Spinal cord (tissue), 10 donors: ENCODE measurements at places on chromosomes 2 and 18.

DNA sequence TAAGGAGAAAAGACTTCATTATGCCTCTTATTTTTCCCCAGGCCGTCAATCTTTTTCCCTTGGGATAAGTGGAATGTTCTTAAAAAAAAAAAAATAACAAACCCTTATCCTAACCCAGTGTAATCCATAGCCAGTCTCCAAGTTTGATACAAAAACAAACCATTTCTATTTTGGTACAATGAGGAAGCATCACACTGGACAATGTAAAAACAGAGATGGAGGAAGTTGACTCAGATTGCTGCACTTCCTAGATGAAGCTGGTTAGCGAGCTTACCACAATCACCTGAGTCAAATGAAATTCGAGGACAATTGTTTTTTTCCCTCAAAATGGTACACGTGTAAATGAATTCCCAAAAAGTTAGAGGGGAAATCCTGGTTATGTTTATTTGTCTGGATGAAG lies 259.7 kb downstream of the TCF4 start:
- no peak for DNase-seq

DNA sequence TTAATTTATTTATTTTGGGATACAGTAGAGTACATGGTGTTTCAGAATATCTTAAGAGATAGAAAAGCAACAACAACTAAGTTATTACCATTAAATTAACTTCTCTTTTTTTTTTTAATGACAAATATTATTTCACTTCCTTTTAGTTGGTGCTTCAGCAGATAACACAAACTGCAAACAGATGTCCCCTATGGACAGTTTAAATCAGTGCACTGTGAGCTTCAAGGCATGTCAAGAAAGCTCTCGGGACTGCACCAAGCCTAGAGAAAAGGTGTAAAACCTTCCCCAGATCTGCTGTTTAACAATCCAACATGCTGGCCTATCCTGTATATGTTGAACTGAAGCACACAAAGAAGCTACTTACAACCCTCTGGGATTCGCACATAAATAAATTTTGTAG lies 122.7 kb downstream of the TCF4 start:
- no peak for DNase-seq

GRCh38 chr2:12704378-12704777 lies 12.4 kb upstream of the TRIB2 start:
- peak; percentile 38 for DNase-seq

DNA sequence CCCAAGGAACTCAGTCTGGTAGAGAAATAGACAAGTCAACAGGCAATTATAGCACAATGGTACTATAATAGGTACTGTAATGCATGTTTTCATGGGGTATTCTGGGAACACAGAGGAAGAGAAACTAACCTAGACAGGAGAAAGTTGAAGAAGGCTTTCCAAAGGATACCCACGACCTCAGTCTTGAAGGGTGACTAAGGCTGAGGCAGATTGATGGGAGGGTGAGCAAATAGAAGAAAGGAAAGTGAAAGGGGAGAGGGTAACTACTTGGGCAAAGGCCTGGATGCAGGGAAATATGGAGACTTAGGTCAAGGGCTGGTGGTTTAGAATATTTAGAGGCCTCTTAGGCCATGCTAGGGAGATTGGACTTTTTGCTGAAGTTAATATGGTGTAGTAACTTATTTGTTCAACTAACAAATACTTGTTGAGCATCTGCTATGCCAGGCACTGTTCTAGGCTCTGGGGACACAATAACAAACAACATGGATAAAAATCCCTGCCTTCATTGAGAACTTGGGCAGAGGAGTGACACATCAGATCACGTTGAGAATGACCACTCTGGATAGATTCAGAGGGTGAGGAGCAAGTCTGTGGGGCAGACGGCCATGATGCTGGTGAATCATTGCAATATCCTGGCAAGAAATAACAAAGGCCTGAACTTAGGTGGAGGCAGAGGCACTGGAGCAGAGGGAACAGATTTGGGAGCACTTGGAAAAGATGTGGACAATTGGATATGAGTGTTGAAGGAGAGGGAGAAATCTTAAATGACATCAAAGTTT lies 56.4 kb downstream of the PLB1 start:
- DNase-seq = no peak

DNA sequence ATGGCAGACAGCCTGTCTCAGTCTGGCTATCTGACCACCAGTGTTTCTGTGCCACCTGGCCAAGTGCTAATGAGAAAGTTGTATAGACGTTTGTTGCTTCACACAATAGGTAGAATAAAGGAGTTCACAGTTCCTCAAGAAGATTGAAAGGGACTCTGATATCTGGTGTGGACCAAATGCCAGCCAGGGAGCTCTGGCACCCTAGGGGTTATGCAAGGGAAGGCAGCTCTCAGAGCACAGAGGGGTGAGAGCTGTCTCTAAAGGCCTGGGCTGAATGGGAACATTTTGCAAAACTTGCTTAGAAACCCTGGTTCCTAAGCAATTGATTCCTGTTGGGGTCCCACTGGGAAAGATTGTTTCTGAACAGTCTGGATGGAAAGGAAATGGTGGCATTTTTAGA lies 553.8 kb downstream of the EPHA4 start:
- no peak for DNase-seq

GRCh38 chr2:239813261-239814115 lies 211.7 kb downstream of the NDUFA10 start:
- DNase-seq = no peak

DNA sequence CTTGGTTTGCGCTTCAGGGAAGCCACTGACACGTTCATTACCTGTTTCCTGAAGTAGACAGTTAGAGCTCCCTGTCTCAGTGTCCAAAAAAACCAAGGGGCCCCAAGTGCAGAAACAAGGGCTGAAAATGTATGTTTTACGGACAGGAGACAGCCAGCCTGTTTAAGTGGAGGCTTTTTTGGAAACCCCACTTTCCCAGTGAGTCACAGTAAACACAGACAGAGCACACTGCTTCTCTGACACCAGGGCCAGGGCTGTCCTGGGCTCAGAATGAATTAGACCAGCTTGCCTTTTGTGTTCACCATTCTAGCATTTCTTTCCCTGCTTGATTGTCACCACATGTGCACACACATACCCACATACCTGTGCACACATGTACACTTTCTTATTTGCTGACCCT lies 128.6 kb downstream of the SH3RF3 start:
- no peak for DNase-seq

DNA sequence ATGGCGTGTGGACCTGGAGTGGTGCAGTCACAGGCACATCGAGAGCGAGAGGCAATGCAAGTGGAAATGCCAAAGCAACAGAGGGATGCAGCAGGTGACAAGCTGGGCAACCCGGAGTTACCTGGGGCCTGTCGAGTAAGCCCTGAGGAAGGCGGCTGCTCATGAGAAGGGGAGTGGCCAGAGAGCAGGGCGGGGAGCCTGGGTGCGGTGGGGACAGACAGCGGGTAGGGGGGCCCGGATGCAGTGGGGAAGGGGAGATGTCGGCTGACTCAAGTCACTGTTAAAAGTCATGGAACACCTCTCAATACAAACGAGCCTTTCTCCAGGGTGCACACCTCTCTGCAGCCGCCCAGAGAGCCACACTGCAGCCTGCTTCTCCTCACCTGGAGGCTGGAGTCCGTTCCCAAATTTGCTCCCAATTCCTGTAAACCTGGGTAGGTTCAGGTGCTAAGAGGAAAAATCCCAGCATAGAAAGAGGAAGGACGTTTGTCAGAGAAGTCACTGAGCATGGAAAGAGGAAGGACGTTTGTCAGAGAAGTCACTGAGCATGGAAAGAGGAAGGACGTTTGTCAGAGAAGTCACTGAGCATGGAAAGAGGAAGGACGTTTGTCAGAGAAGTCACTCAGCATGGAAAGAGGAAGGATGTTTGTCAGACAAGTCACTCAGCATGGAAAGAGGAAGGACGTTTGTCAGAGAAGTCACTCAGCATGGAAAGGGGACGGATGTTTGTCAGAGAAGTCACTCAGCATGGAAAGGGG lies 71.7 kb upstream of the TWIST2 start:
- DNase-seq = no peak

DNA sequence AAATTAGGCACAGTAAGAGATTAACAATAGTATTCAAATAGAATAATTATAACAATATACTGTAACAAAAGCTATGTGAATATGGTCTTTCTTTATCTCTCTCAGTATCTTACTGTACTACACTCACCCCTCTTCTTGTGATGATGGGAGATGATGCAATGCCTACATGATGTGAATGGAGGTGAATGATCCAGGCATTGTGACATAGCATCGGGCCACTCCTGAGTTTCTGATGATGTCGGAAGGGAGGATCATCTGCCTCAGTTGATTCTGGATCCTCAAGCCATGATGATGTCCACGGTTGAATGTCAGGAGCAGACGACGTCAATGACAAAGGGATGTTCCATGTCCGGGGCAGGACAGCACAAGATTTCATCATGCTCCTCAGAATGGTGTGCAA lies 268.3 kb upstream of the MGAT5 start:
- no peak for DNase-seq

- peak; percentile 83 for DNase-seq
Observed at GRCh38 chr2:23617167-23617810, 232.3 kb downstream of the KLHL29 start.

GRCh38 chr18:8701546-8702118 lies 3.7 kb upstream of the MTCL1 start:
- no peak for DNase-seq
